Stimulated activated CD8-positive, alpha-beta memory T cell treated with anti-CD3 and anti-CD28 coated beads, Interleukin-7, amount 100 ng/mL, for 1 hour (primary cell): ENCODE measurements at places on chromosomes 12 and 14.

DNA sequence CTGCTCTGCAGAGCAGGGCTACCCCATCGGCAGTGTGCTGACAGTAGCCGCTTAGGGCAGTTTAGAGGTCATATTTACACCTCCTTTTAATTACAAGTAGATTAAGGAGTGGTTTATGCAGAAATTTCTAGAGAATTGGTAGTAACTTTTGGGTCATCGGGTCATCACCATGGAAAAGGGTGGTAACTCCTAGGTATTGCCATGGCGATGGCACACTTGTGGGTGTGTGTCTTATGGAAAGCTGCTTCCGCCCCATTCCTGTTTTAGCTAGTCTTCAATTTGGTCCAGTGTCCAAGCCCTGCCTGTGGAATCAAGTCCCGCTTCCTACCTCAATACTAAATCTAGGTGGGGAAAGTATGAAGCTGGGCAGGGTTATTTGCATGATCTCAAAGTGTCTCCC, 29.5 kb upstream of the ZNF740 start:
- DNase-seq = no peak

DNA sequence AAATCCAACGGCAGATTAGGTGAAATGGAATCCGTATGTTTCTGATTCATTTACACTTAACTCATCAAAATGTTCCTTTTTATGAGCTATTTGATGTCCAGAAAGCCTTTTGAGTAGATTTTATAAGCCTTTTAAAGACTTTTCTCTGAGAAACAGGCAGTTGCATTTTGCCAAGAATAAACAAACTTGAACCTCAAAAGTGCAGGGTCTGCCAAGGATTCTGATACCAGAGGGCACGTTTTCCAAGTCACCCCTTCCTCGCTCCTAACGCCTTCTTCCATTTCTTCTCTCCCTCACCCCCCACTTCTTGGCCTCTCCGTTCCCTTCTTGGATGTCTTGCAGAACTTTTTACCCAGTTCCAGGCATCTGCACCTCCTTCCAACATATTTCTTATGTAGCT, 200.6 kb upstream of the TBX3 start:
- DNase-seq = no peak

GRCh38 chr12:120286768-120287490, 4.8 kb downstream of the RNU4-2 start:
- no peak for DNase-seq

DNA sequence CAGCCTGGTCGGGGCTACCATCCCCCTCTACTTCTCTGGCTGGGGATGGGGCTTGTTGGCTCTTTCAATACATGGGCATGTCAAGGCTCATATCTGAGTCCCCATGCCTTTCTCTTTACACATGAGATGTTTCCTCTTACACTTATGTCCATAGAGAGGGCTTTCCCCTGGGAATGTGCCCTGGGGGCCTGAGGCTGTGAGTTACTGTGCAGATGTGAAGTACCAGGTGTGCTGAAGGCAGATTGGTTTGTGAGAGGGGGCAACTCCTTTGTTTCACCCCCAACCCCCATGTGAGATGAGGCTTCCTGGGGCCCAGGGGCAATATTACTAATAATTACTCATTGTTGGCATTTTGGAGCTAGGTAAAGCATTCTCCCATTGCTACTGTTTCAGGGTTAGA, 32.8 kb downstream of the NRXN3 start:
- DNase-seq = no peak

DNA sequence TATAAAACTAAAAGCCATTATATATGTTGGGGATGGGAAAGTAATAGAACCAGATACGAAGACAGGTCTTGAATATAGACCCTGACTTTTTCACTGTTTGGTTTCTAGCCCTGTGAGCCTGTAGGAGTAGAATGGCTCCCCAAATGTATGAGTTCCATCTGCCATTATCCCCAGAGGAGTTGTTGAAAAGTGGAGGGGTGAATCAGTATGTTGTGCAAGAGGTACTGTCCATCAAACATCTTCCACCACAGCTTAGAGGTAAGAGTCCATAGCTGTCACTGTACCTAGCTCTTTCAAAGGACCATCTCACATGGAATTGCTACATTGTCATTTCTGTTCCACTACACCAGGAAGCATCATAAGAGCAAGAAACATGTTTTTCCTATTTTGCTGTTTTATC, 1.1 kb downstream of the NCAPD2 start:
- DNase-seq = no peak

DNA sequence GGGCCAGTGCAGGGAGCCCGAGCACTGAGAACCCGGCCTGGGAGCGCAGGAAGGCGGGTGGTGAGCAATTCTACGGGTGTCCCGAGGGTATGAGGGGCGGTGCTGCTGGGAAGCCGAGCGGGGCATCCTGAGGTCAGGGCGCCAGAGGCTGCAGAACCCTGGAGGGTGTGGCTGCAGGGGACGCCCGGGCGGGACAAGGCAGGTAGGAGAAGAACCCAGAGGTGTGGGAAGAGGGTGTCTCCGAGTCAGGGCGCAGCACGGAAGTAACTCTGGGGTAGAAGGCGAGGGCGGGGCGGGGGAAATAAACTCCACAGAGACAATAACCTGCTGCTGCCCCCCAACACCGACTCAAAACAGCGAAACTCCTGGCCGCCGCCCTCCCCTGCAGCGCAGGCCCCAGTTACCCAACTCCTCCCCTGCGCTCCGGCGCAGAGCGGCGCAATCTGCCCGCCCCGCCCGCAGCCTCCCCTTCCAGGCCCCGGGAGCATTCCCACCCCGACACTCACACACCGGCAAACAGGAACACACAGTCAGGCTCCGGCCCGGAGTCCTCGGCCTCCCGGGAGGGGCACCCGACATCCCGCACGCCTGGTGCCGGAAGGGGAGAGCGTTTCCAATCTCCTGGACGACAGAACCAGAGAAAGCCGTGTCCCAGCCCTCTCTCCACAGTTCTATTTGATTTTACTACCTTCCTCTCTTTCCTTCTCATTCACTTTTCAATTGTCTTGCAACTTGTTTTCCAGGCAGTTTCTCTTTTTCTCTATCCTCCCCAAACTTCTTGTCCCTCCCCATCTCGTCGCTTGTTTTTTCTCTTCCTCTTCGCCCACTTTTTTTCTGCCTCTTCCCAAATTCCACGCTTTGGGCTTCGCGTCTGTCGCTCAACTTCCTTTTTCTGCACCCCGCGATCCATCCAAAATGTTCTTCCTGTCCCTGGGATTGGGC, 2.4 kb downstream of the HRK start:
- no peak for DNase-seq

DNA sequence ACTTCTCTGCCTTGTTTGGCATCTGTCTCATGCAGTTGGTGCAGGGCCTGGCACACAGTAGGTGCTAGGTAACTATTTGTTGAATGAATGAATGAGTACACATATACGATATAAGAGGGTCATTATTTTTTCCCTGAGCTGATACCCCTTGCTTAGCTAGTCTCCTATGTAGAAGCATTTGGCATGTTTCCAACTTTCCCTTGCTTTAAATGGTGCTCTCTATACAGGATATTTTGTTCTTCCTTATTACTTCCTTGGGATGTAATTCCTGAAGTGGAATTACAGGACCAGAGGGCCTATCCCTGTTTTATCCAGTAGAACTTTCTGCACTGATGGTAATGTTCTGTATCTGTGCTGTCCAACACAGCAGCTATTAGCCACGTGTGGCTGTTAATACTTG, 250.1 kb upstream of the PWP1 start:
- DNase-seq = no peak

GRCh38 chr14:46691819-46692218, 40.2 kb upstream of the RPL10L start:
- DNase-seq = no peak

GRCh38 chr12:79001404-79001803, 136.8 kb downstream of the SYT1 start:
- no peak for DNase-seq

DNA sequence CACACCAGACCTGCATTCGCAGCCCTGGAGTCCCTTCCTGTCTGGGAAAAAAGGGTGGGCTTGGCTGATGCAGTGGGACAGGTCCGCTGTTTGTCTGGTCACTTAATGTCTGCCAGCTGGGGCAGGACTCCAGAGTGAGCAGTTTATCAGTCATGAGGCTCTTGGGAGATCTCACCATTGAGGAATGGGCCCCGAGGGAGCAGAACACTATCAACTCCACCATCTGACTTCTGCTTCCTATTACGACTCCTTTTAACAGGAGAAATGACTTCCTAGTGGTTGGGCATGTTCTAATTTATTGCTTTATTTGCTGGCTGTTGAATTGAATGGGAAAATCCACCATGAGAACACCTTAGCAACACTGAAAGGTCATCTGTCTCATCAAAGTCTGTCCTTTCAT, 182.5 kb upstream of the RASSF8 start:
- DNase-seq = no peak

DNA sequence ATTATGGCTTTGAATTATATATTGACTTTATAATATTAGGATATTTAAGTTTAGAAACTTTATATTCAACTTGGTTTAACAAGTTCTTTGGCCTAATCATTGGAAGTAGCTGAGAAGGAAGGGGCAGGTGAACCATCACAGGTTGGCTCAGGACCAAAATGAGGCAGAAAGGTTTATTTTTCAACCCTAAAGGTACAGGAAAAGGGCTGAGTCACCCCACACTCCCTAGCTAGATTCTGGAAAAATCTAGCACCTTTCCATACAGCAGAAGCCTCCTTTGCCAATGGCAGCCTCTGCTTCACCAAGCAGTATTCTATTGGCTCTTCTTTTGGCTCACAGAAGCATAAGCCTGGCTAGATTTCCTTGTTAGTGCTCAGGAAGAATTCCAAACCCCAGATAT, 19.3 kb upstream of the MED6 start:
- no peak for DNase-seq

- no peak for DNase-seq
Observed at GRCh38 chr12:67742461-67742860, 93.9 kb downstream of the DYRK2 start.

- DNase-seq = no peak
Observed at GRCh38 chr12:53695152-53696145, 19.6 kb upstream of the ATP5MC2 start.

- DNase-seq = no peak
Observed at GRCh38 chr12:71873821-71874220, 34.3 kb downstream of the TBC1D15 start.

- DNase-seq = no peak
Observed at GRCh38 chr12:31215518-31216232, 110.3 kb downstream of the SINHCAF start.

GRCh38 chr12:64616201-64616600, 5.9 kb downstream of the RASSF3 start:
- DNase-seq = no peak

DNA sequence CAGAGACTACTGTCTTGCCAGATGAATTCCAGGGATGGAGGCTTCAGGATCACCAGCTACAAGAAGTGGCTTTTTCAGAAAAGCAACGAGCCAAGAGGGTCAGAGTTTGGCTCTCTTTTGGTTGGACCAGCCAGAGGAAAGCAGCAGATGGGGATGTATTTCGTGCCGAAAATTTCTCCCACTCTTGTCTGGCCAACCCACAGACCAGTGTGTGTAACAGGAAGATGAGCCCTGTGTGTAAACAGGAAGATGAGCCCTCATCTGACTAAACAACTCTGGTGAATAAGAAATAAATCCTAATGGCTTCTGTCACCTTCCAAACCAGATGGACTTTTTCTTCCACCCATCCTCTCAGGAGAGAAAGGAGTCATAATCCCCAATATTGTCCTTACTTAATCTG, 13.1 kb downstream of the GPR68 start:
- DNase-seq = no peak

- DNase-seq = no peak
Observed at GRCh38 chr12:90280564-90281058, 572.0 kb upstream of the ATP2B1 start.

GRCh38 chr12:2386566-2386965, 333.8 kb downstream of the CACNA1C start:
- DNase-seq = no peak

DNA sequence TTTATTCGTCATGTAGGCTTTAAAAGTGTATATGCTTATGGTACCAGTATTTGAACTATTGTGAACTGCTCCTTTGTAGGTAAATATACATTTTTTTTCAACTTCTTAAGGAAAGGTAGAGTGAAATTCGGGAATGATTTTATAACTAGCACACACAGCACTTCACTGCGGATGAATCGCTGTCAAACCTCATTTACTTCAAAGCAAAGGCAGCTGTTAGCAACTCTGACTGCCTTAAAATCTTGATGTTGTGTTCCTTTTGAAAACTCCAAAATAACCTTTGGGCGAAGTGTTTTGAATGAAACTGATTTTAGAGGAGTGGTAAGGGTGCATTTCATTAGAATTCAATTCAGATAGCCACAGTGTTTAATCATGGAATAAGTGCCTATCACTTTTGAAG, 95.8 kb downstream of the GLT1D1 start:
- DNase-seq = no peak

GRCh38 chr12:109637348-109637747, 63.8 kb downstream of the MVK start:
- no peak for DNase-seq

GRCh38 chr12:116861320-116861719, 19.9 kb downstream of the HRK start:
- DNase-seq = no peak

GRCh38 chr14:100062590-100062989, 2.6 kb upstream of the EVL start:
- no peak for DNase-seq

- no peak for DNase-seq
Observed at GRCh38 chr14:27049701-27050100, 451.9 kb upstream of the NOVA1 start.

GRCh38 chr12:132168311-132169031, 24.2 kb downstream of the NOC4L start:
- DNase-seq = no peak

DNA sequence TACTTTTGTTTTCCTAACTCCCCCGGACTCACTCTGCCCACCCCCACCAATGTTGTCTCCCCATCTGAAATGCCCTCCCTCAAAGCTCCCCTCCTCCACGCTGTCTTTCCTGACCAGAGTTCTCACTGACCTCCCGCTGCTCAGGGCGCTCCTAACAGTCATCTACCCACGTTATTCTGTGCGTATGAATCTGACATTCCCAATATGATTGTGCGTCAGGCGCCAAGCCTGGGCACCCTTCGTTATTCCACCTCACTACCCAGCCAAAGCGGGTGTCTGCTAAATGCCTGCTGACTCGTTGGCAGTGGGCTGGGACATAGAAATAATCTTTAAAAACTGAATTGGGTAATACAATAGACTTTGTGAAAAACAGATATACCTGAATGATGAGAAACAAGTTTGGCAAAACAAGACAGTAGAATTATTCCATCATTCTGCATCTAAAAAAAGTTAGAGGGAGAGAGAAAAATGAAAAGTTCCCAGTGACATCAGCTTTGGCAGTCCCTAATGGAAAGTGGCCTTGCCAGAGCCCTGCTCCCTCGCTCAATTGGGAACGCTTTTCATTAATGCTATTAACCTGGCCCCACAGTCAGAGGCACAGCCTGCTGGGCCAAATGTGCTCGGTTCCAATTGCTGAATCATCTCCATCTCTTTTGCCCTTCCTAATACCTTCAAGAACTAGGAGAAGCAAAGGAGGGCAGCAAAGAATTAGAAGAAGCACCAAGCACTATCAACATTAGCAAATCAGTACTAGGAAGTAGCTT, 74.0 kb upstream of the PLXNC1 start:
- DNase-seq = no peak

GRCh38 chr12:10178821-10179220, at the start of gene TMEM52B:
Gene TMEM52B, plus strand, starts transcription at chr12:10179032. Its CDS starts 543 bp downstream, at chr12:10179575.
- no peak for DNase-seq
